Ovary (tissue), 10 donors: ENCODE measurements at places on chromosomes 13 and 19.

GRCh38 chr19:31170046-31170445 lies 179.2 kb downstream of the TSHZ3 start:
- no peak for DNase-seq

GRCh38 chr13:85500696-85501256 lies 298.4 kb downstream of the SLITRK6 start:
- DNase-seq: no peak

GRCh38 chr13:77898097-77898496 lies 20.5 kb downstream of the EDNRB start:
- DNase-seq: no peak

- DNase-seq: no peak
Measured at GRCh38 chr13:111663953-111664421, 343.5 kb downstream of the TEX29 start.

DNA sequence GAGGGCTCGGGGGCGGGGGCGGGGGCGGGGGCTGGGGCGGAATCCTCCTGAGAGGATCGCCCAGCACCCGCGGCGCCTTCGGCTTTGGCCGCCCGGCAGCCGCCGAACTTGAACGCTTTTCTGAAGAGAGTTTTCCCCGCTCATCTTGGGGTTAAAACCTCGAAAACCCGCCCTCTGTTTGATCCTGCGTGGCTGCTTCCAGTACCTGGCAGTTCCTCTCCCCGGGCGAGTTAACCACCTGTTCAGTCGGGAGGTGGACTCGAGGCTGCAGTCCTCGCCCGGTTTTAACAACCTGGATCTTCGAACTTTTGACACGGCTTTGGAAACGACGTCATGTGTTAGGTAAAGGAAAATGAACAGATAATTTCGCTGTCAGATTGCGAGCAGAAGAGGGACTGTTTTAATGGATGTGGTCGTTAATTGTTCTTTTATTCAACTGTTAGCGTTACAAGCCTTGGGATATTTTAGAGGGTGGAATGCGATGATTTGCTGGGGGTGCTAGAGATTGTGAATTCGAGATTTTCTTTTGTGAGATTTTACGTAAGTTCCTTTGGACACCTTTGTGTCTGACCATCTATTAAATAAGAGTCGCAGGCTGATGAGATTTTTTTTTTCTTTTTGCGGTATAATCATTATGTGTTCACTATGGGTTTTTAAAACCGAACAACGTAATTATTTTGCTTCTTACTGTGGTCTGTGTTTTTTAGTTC lies 1.0 kb downstream of the FNDC3A start:
- DNase-seq: no peak

- DNase-seq: no peak
Measured at GRCh38 chr13:99383511-99383921, 76.3 kb upstream of the GPR183 start.

DNA sequence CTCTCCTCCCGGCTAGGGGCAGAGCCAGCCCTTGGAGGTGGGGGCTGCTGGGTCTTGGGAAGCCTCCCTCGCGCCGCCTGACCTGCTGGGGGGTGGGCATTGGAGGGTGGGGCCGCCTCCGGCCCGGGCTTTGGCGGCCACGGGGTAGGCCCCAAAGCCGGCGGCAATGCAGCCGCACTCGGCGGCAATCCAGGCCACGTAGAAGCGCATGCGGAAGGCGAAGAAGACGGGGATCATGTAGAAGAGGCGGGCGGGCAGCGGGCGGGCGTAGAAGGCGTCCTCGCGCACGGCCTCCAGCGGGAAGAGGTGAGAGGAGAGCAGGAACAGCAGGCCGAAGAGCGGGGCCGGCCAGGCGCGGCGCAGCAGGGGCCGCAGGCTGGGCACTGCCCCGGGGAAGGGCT lies 7.7 kb upstream of the TMC4 start:
- DNase-seq: no peak

DNA sequence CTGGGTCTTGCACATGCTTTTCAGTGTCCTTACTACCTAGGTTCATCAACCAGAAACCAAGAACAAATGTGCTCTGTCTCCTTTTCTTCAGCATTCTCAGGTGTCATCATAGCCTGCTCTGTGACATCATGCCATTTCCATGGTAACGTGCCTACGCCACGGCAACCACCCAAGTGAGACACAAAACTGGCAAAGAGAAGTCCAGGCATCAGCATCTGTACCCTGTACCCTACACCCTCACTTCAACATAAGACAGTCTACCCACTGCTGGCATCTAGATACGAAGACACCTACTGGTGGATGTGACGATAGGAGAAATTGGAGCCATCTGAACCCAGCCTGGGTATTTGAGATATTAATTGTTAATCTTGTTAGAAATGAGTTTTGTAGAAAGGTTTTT lies 13.3 kb downstream of the ZC3H4 start:
- DNase-seq: no peak

DNA sequence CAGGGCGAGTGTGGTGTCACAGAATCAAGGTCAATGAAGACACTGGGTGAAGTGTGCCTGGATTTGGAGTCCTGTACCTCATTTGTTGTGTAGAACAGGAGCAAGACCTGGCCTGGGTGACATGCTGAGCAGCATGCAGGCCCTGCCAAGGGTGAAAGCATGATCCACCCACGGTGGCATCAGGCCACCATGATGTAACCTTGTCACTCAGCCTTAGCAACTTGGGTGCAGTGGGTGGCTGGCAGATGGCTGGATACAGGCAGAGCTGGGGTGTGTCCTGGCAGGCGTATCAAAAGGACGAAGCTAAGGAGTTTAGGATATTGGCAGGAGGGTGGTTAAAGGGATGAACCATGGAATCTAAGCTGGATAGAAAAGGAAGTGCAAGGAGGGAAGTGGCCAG lies 10.3 kb downstream of the THSD1 start:
- no peak for DNase-seq

DNA sequence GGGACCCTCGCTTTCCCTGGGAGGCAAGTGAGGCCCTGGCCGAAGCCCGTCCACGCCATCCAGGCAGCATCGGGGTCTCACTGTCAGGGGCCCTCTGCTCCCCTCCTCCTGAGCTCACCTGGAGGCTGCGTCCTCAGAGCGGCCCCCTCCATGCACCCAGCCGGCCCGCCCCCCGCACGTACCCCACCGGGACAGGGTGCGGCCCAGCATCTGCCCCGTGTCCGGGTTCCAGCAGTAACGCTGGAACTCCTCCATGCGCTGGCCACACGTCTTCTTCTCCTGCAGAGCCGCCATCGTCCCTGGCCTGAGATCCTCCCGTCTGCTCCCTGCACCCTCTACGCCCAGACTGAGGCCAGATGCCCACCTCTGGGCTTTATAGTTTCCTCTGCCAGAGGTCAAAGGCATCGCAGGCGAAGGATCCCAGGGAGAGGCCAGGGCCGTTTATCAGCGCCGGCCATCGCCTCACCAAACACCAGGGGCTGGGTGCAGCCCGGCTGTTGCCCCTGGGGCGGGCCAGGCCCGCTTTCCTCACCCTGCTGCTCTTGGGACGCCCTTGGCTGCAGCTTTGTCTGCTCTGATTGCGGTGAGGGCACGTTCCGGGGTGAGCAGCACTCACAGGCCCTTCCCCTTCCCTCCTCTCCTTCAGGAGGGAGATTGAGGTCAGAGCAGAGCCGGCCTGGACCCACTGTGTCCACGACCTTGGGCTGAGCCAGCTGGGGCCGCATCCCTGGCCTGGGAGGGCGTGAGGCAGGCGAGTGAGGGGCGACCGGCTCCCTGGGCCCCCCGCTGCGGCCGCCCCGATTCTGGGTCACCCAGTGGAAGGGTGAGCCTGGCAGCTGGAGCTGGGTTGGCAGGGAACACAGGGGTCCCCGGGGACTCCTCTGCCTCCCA lies at the start of gene ATP4B:
TSS of gene ATP4B (minus strand) at position 348 of the 891 bp plus-strand sequence. CDS start at position 294, 54 bp downstream.
- DNase-seq: peak; percentile 12

DNA sequence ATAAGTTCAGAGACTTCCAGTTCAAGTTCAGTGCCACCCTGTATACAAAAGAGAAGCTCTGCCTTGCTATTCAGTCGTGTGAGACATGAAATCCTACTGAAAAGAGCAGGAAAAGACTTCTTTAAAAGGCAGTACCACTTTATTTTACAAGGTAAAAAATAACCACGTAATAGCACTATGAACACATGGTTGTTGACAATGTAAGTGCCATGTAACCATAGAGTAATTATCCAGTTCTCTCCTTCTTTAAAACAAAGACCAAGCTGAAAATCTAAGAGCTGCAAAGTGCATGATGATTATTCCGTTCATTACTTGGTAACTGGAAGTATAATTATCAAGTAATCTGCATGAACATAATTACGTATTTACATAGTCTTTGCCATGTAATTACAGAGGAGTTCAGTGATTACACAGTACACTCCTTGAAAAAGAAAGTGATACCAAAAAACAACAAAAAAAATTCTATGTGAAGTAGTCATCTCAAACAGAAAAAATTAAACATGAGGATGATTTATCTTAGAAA lies 288.7 kb downstream of the EFNB2 start:
- no peak for DNase-seq

GRCh38 chr19:52694921-52695320 lies 39.9 kb downstream of the ZNF611 start:
- DNase-seq: no peak

- DNase-seq: no peak
Measured at GRCh38 chr13:113654591-113655345, 3.2 kb downstream of the ATP4B start.

DNA sequence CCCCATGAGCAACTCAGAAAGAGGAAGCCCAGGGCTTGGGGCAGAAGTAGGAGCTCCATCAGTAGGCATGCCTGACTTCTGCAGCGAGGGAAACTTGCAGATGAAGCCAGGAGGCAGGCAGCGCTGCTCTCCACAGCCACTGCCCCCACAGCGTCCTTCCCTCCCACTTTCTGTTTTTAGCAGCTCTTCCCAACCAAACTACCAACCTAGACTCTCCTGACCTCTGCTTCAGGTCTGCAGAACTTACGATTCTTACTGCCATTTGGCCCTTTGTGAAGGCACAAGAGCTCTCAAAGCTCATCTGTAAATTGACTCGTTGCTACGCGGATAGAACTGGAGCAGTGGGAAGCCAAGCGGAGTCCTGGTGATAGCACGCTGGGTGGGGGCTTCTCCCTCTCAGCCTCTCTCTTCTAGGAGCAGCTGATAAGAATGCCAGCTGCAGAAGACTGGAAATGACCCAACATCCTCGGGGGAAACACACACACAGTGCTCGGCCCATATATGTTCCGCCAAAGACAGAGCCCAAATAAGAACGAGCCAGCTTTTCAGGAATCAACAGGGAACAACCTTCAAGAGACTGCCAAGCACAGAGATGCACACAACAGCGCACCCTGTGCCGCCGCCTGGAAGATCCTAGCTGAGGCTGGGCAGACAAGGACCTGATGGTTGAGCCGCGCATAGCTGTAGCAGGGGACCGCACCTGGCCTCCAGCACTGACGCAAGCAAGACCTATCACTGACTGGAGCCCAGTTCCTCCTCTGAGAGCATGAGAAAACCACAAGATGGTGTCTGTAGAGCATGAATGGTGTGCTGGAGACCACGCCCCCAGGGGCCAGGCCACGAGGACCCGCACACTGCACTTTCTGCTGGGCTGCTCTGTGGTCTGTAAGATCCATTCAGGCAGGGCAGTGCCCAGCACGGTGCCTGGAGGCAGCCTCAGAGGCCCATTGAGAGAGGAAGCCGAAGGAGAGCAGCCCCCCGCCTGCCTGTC lies 15.9 kb upstream of the SLC35E1 start:
- DNase-seq: peak; percentile 37

DNA sequence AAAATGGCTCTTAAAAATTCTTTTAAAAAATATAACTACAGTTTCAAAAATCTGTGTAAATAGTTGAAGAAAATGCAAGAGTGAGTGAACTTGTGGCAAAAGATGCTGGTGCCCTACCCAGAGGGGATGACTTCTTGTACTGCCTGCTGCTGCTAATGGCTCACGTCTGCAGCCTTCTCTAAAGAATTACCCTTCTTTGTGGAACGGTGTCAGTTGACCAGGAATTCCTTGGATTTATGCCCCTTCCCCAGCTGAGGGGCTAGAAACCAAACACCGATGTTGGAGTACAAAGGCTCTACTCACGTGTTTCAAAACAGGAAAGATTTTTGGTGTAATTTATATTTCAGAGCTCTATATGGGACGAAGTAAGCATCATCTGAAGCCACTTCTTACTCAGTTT lies 1582.8 kb downstream of the OLFM4 start:
- no peak for DNase-seq

DNA sequence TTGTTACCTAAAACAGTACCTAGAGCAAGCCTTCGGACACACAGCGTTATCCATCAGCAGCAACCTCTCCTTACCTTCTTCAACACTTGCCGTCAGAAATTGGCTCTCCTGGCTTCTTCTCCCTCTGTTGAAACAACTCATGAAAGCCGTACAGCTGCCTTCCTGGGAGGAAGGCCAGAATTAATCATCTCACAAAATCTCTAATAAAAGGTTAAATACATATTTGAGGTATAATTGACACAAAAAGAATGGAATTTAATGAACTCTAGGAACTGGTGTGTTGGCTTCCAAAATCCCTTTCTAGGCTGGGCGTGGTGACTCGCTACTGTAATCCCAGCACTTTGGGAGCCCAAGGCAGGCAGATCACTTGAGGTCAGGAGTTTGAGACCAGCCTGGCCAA lies 37.3 kb upstream of the GTF2F2 start:
- DNase-seq: no peak

DNA sequence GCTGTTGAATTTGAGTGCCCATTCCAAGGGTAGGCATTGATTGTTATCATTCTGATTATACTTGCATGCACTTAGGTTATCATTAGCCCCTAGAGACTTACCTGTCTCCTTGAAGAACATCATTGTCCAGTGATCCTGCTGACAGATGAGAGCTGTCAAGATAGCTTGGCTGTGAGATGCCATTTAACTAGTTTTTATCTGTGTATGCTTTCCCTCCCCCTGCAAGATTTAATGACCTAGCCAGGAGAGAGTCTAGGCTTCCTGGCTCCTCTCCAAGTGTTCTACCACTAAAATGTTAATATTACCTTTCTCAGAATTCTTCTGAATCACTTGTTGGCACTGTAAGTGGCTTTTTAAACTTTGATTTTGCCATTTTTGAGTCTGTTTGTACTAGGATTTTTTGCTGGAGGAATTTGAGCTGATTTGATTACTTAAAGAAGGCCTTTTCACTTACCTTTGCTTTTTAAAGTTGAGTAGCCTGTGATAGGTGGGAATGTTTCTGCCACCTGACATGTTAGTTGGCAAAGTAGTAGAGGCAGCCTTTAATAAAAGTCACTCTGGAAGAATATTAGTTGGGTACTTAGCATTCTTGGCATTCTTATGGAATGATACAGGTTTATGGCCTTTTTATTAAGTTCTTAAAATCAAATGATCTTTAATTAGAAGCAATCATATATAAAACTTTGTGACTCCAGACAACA lies 41.1 kb downstream of the ARHGAP35 start:
- no peak for DNase-seq

GRCh38 chr19:18730885-18731513 lies 47.5 kb downstream of the CRTC1 start:
- no peak for DNase-seq

GRCh38 chr13:44104197-44104490 lies 224.4 kb downstream of the LACC1 start:
- DNase-seq: no peak

DNA sequence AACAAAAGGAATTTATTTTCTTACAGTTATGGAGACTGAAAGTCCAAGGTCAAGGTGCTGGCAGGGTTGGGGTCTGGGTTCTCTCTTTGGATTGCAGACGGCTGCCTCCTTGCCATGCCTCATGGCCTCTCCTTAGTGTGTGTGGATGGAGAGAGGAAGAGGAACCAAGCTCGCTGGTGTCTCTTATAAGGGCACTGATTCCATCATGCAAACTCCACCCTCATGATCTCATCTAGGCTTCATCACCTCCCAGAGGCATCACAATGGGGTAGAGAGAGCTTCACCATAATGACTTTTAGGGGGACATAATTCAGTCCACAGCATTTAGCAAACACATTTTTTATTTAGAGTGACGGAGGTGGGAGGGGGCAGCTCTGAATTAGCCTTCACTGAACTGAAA lies 104.9 kb upstream of the ABCC4 start:
- no peak for DNase-seq
